ENCODE measurements at places on chromosomes 3 and 15.

DNA sequence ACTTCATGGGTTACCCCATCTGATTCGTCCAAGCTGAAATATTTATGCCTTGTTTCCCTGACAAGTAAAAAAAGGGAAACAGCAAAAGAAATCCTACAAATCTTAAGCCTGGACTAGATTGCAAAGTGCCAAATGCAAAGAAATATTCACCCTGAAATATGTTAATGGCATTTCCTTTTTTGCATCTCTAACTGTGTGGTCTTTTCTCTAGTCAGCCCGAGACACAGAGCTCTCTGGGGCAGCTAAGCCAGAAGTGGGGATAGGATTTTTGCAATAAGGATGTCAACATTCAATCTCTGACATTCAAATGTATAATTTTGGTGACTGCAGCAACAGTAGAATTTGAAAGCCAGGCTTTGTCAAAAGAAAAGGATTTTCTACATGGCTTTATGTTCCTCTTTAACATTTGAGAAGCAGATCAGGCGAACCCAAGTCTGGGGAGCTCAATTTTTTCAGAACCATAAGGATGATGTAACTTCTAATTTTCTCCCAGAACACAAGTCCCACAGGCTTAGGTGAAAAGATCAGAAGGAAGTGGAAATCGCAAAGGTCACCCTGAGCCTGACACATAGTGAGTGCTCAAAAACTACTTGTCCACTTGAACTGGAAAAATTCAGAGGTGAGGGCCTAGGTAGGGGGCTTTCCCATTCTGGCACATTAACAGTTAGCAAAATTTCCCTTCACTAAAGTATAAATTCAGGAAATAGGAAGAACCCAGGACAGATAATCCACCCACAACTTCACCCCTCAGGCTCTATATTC is 28.2 kb upstream of the KCNMB3 start:
- no peak for DNase-seq

- no peak for DNase-seq
Measured at GRCh38 chr3:32956750-32957570, 5.5 kb downstream of the CCR4 start.

GRCh38 chr3:108818404-108818803 is 4.2 kb upstream of the TRAT1 start:
- no peak for DNase-seq

GRCh38 chr3:60307562-60308199 is 943.6 kb downstream of the FHIT start:
- DNase-seq = no peak

GRCh38 chr3:123546133-123546755 is 38.6 kb downstream of the HACD2 start:
- peak; percentile 72 for DNase-seq

DNA sequence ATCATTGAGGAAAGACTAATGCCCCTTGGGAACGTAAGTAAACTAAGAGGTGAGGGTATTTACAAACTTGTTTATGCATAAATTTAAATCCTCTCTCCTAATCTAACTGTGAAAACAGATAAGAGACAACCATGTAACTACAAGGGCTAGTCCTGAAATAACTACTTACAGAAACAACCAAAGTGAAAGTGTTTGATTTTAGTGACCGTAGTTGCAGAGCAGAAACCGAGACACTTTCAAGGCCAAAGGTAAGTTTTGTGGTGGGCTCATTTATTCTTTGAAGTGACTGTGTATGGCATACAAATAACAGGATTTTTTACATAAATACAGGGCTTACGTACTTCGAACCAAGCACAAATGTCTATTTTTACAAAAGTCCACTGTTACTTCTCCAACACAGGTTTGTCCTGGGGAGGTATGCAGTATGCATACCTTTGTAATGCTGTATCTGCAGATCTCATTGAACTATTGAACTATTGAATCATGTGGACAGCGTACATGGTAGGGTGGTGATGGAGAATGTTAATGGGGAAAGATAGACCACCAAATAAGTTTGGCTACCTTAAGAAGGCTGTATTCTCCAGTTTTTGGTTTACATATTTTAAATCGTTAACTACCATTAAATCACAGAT is 99.6 kb upstream of the RBMS3 start:
- no peak for DNase-seq

GRCh38 chr15:41968701-41969100 is 3.7 kb downstream of the EHD4 start:
- no peak for DNase-seq

DNA sequence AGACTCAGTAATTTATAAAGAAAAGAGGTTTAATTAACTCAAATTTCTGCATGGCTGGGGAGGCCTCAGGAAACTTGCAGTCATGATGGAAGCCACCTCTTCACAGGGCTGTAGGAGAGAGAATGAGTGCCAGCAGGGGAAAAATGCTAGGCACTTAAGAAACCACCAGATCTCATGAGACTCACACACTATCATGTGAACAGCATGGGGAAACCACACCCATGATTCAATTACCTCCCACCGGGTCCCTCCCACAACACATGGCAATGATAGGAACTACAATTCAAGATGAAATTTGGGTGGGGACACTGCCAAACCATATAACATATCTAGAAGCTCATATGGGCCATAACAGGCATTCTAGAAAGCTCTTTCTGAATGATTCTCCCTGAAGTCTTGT is 190.3 kb downstream of the WNT5A start:
- no peak for DNase-seq

- DNase-seq = no peak
Measured at GRCh38 chr15:28897861-28898585, 12.2 kb downstream of the APBA2 start.
